T-helper 2 cell treated with Interferon-gamma antibody and Interleukin-4, amounts not matched to agents 5 μg/mL and 100 μg/mL, for 36 hours (primary cell): ENCODE measurements at places on chromosomes 6 and 20.

GRCh38 chr6:46895930-46896329 is 25.8 kb downstream of the ADGRF5 start:
- no peak for DNase-seq
- no peak overlapping the region for H3K4me3 ChIP-seq
- no peaks in the 10 kb centered on the region for H3K4me1 ChIP-seq
- H3K36me3 ChIP-seq, result no peaks in the 10 kb centered on the region
- H3K27me3 ChIP-seq, result peaks cover 3% of the 10 kb centered on the region
- no peak overlapping the region for H3K27ac ChIP-seq

DNA sequence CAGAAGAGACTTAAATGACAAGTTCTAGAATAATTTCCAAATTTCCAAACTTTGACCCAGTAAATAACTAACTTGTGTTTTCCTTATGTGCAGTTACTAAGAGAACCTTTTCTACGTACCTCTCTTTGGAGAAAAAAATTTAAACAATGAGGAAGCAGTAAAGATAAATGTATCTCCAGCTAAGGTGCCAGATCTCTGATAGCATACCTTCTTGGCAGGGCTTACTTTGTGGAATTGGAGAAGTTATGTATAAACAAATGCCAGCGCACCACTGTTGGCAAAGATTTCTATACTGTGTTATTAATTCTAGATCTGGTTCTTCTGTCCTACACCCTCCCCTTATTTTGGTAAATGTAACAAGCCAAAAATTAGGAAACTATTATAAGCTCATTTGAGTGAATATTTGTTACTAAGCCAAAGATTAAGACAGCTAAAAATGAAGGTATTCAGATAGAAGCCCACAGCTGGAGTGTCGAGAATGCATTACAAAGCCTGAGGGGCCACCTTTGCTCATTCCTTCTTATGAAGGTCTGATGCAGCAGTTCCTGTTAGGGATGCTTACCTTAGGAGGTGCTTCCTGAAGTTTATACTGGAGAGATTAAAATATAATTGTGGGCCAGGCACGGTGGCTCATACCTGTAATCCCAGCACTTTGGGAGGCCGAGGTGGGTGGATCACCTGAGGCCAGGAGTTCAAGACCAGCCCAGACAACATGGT is 373.1 kb upstream of the SOX4 start:
- H3K36me3 ChIP-seq, result no peaks in the 10 kb centered on the region
- no peaks in the 10 kb centered on the region for H3K4me1 ChIP-seq
- no peak overlapping the region for H3K27ac ChIP-seq
- H3K27me3 ChIP-seq, result no peaks in the 10 kb centered on the region
- DNase-seq, result no peak
- no peak overlapping the region for H3K4me3 ChIP-seq

GRCh38 chr20:22063753-22064152 is 358.3 kb downstream of the PAX1 start:
- H3K27me3 ChIP-seq, result no peaks in the 10 kb centered on the region
- no peak overlapping the region for H3K27ac ChIP-seq
- no peaks in the 10 kb centered on the region for H3K36me3 ChIP-seq
- H3K4me3 ChIP-seq, result no peak overlapping the region
- no peaks in the 10 kb centered on the region for H3K4me1 ChIP-seq
- DNase-seq, result no peak

DNA sequence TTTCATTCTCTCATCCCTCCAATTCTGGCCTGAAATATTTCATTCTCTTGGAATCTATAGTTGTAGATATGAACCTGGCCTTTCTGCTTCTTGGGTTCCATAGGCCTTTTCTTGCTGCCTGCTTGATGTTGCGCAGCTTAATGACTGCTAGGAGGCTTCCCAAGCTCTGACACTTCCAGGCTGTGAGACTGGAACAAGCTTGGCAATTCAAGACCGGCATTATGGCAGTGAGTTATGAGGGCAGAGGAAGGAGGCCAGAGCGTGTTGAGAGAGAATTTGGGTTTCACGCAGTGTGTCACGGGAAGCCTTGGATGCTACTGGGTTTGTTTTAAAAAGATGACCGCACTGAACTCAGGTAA is 948 bp upstream of the DNAJC5 start:
- peak overlapping the region; percentile 82 for H3K4me3 ChIP-seq
- no peak for DNase-seq
- no peaks in the 10 kb centered on the region for H3K27me3 ChIP-seq
- H3K36me3 ChIP-seq, result peaks cover 37% of the 10 kb centered on the region
- peak overlapping the region; percentile 86 for H3K27ac ChIP-seq

GRCh38 chr20:6792789-6793188 is 25.3 kb downstream of the BMP2 start:
- no peaks in the 10 kb centered on the region for H3K36me3 ChIP-seq

DNA sequence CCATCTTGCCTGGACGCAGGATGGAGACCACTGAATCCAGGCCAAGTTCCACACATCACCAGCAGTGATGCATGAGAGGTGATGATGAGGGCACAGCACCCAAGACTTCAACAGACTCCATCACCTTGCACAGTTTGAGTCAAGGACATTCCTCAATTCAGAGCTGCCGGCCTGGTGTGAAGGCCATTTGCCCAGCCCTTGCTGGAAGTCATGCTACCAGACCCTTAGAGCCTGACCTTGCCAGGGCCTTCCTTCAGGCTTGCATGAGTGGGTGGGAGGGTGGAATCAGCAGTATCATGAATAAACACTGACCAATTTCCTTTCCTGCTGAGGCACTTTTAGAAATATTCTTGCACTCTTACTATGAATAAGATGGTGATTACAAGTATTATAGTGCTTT is 130.2 kb upstream of the SSTR4 start:
- DNase-seq, result no peak
- H3K4me1 ChIP-seq, result no peaks in the 10 kb centered on the region
- H3K4me3 ChIP-seq, result no peak overlapping the region
- no peak overlapping the region for H3K27ac ChIP-seq

DNA sequence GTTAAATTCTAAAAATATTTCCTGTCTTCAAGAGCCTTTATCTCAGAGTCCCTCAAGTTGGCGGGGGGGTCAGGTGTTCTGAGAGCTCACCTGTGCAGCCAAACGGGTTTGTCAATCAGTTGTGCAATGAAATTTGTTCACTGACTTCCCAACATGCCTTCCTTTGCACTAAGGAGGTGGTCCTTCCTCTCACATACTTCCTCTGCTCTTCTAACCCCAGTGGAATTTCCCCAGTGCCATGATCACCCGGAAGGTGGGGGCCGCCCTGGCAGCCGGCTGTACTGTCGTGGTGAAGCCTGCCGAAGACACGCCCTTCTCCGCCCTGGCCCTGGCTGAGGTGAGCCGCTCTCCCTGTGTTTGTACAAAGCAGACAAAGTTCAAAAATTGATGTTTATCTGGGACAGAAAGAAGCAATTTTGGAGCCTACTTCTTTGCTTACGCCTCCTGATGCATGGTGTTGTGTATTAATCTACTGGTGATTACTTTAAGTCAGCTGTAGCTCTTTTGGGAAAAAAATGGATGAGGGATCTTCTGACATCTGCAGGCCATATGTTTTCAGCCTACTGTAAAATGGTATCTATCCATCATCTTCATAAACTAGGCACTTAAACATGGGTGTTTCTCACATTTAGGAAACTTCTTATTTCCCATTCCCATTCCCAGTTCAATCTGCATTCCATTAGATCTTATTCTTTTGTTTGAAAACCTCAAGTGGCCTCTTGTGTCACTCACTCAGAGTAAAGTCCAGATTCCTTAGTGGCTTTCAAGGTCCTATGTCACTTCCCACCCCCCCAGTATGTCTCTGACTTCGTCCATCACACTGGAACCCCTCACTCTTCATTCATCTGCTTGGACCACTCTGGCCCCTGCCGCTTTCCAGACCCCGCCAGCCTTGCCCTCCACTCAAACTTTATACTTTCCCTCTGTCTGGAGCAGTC is 10.1 kb downstream of the ALDH5A1 start:
- peaks cover 4% of the 10 kb centered on the region for H3K36me3 ChIP-seq
- no peak for DNase-seq
- no peak overlapping the region for H3K4me3 ChIP-seq
- H3K27ac ChIP-seq, result no peak overlapping the region
